ENCODE measurements at places on chromosomes 4 and X.

DNA sequence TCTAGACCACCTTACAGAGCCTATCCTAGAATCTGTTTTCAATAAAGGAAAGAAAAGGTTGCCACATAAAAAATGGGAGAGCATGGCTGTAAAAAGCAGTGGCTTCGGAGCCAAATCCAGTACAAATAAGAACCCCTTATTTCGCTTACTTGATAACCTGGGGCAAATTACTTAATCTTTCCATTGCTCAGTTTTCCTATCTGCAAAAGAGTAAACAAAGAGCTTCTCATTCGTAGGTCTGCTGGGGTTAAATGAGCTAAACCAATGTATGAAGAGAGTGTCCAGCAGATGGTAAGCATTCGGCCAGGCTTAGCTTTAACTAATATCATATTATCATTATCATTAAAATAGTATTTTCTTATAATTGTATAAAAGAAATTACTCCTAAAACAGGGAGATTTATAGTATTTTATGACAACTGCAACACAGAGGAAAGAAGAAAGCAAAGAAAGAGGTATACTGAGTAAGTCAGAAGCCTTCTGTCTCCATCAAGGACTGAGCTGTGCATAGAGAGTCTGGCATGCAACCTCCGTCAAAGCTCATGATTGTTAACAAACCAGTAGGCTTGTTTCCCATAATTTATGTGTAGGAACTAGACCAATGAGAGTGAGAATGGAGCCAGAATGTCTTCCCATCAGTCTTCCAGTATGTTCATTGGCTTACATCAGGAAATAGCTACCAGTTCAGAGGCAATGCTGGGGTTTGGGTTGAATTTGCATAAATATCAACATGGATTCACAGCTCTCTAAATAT, 364.9 kb downstream of the UNC5C start:
- DNase-seq, result no peak

DNA sequence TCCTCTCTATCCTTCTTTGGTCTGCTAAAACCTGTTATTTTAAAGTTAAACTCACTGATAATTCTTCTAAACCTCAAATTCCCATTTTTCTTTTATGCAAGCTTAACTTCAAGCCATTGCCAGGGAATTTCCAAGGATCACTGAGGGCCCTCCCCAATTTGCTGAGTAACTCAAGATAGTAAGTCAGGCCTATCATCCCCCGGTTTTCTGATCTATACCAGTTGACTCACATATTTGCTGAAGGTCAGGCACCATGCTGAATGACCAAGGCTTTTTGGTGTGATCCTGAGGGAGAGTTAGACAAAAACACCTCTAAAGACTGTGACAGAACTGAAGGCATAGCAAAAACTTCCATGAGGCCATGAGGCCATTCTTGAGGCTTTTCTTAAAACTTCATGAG, 1301.9 kb downstream of the PCDH7 start:
- no peak for DNase-seq

- DNase-seq, result no peak
Measured at GRCh38 chr4:147984065-147984777, 252.3 kb downstream of the ARHGAP10 start.

DNA sequence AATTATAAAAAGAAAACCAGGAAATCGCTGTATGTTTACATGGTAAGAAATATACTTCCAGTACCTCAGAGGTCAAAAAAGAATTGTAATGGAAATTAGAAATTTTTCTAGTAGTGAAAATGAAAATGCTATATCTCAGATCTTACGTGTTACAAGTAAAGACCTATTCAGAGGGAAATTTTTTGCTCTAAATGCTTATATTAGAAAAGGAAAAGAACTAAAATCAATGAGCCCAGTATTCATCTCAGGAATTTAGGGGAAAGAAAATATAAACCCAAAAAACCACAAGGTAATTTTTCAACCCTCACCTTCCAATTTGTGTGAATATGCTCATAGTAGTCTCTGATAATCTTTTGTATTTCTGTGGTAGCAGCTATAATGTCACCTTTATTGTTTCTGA, 145.6 kb downstream of the RAP1GDS1 start:
- DNase-seq, result no peak

GRCh38 chr4:55874831-55875230, 21.4 kb downstream of the EXOC1 start:
- DNase-seq, result no peak

GRCh38 chrX:15853586-15854079, 980 bp downstream of the AP1S2 start:
- no peak for DNase-seq

DNA sequence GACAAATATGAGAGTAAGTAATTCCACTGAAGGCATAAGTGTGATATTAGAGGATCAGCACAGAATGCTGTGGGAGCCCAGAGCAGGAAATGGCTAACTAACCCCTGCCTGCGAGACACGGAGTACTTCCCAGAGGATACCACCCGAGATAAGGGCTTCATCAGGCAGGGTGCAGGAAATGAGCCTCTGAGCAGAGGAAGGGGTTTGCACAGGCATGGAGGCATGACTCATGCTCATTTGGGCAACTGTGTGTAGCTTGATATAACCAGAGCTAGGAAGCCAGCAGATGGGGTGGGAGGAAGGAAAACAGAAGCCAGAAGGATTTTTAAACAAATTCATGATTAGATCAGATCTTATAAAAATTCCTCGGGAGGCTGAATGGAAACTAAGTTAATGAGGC, 70.0 kb upstream of the TSPAN5 start:
- no peak for DNase-seq

DNA sequence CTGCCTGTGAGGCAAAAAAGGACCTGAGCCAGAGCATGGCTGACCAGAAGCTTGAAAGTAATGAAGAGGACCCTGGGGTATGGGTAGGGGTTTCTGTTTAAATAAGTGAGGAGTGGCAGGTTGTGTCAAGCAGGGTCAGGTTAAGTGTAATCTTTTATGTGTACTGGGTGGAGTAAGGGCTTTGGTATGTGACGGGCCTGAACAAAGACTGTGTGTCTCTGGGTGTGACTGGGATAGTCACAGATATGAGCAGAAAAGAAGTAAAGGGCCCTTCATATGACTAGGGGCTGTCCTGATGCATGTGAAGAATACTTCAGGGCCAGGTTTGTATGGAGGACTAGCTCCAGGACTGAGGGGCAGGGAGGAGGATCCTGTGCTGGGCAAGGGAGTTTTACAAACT, 82.4 kb downstream of the ITIH6 start:
- no peak for DNase-seq

DNA sequence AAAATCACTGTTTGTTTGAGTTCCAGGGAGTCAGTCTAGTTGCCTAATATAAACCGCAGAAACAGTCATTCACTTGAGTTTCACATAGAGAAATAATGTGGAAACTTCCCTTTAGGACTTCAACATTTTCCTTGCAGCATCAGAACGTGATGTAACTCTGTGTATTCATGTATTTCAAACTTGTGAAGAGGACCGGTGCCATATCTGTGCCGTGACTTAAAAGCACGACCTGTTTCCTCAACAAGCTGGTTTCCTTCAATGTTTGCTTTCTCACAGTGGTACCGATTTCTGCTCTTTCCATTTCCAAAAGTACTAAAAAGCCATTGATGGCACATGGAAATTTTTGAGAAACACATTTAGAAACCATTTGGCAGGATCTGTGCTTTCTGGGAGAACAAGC, 166.6 kb upstream of the RAPGEF2 start:
- DNase-seq, result no peak

DNA sequence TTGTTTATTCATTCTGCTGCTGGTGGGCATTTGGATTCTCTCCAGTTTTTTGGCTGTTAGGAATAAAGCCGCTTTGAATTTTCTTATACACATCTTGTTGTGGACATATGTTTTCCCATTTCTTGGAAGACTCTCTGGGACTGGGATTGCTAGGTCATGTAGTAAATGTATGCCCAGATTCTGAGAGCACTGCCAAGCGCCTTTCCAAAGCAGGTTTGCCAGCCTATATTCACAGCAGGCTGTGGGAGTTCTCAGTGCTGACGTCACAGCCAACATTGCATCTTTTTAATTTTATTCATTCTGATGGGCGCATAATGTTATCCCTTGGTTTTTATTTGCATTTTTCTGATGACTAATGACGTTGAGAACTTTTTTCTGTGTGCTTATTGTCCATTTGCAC, 24.1 kb downstream of the TMEM271 start:
- no peak for DNase-seq

GRCh38 chr4:40682290-40683101, 52.8 kb upstream of the RBM47 start:
- no peak for DNase-seq
